Stimulated activated CD4-positive, alpha-beta T cell treated with anti-CD3 and anti-CD28 coated beads, Interleukin-1b, Interleukin-23, amount 100 ng/mL, for 1 hour (primary cell): ENCODE measurements at places on chromosomes 3 and 15.

DNA sequence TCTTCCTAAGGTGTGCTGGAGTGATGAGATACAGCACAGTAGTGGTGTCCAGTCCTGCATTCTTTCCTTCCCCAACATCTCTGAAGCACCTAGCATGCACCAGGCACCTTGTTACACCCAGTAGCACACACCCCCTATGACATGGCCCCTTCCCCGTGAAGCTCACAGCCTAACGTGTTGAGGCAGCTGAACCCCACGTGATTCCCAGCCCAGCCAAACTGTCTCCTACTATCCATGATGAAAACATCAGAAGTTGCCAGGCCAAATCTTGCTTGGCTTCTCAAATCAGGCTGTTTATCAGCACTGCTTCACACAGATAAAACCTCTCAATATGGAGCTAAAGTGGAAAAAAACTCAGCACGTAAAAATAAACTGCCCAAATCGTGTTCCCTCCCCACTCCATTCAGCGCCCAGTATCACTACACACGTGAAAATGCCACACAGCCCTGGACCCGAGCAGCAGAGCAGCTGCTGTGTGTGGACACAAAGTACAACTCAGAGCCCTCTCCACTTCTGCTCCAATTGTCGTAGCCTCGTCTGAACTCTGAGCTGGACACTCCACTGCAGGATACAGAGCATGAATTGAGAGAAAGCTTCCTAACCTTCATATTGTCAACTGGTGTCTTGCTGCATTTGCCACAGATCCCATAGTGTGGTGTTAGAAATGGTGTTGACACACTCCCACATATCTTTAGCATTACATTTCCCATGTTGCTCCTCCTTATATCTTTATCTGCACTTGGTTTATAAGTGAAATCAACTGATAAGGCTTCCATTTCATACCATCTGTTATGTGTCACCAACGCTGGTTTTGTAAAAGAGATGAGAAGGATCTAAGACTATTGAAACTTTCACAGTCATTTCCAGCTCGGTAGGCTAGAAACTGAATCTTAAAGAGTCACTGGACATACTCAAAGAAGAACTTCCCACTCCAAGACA, 279.8 kb downstream of the RORA start:
- DNase-seq: no peak

DNA sequence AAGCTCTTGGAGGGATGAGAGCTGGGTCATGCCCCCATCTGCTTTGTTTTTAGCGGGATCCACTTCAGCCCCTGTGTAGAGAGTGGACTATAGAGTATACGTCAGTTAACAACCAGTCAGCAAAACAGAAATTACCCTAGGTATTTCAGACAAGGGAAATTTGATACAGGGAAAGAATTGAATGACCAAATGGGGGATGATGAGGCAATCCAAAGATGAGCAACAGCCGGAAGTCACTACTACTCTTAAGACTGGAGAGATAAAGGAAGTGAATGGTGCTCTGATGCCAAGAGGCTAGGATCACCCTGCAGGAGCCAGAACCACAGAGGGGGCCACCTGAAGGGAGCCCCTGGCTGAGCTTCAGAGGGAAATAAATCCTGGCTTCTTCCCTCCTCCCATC, 1.7 kb upstream of the GPR62 start:
- no peak for DNase-seq

DNA sequence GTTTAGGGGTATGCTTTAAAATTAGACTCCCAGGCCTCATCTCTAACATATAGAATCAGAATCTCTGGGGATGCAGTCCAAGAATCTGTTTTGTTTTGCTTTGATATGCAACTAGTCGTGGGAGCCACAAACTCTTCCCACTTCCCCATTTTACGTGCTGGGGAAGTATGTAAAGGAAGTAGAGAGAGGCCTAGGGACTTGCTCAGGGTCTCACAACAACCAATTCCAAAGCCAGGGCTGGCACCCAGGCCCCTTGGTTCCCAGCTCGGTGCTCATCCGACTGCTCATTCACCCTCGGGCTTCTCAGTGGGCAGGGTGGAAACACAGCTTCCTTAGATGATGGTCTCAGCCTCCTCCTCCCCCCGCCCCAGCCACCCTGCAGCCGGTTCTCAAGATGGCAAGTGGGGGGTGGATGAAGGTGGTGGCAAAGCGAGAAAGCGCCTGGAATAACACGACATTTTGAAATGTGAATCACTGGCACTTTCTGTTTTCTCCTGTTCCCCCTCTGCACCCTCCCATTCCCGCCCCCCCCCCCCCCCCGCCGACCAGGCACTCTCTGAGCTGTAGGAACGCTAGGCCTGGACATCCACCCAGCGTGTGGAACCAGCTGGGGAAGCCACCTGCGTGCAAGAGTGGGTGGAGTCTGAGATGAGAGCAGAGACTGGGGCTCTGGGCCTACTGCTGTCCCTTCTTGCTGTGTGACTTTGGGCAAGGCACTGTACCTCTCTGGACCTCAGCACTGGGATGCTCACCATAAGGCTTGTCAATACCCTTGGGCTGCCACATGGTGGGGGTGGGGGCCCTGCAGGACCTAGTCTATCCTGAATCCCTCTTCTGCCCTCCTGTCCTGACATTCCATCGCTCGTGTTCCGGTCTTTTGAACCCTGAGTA, 214.5 kb downstream of the RPLP1 start:
- no peak for DNase-seq

DNA sequence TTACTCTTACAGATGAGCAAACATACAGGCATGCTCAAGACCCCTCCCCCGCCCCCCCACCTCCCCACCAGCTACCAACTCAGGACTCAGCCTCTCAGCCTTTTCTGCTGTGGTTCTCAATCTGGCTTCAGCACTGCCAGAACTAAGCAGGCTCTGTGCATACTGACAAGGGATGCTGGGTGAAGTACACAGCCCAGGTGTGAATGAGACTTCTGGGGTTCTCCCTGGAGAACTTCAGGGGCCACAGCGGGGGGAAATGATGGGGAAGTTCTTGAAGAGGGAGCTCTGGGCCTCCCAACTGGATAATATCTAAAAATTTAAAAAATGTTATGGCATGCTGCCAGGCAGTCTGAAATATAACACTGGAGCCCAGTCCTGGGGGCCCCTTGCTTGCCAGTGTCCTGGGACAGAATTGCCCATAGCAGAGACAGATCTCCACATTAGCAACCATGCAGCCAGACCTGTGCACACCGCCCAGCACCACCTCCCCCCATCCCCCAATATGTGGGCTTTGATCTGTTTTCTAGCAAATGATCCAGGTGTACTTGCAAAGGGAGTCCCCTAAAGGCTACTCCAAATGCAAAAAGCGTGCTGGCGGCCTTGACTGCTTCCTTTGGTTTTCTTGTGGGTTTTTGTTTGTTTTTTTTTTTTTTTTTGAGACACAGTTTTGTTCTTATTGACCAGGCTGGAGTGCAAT, 41.4 kb downstream of the PGPEP1L start:
- no peak for DNase-seq

DNA sequence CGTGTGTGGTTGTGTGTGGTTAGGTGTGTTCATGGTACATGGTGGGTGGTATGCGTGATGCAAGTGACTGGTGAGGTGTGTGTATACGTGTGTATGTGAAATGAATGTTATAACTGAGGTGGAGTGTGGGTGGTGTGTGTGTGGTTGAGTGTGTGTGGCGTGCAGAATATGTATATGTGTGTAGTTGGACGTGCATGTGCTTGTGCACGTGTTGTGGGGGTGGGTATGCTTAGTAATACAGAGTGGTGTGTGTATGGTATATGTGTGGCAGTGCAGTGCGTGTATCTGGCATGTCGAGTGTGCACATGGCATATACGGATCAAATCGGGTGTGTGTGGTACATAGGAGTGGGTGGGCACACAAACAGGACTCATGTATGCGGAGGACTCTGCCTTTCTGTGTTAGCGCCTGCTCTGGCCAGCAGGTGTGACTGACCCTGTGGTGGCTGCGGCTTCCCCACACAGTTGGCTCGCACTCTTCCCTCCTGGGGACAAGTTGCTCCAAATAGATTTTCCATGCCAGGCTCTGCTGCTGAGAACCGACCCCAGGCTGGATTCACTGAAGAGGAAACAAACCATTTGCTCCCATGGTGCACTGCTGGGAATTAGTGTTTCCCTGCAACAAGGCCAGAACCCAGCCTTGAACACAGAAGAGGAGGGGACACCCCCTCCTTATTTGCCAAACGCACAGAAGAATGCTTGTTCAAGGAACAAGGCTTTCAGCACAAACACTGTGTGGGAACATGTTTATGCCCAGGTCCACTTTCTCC, 1.2 kb upstream of the C3orf70 start:
- DNase-seq: no peak

DNA sequence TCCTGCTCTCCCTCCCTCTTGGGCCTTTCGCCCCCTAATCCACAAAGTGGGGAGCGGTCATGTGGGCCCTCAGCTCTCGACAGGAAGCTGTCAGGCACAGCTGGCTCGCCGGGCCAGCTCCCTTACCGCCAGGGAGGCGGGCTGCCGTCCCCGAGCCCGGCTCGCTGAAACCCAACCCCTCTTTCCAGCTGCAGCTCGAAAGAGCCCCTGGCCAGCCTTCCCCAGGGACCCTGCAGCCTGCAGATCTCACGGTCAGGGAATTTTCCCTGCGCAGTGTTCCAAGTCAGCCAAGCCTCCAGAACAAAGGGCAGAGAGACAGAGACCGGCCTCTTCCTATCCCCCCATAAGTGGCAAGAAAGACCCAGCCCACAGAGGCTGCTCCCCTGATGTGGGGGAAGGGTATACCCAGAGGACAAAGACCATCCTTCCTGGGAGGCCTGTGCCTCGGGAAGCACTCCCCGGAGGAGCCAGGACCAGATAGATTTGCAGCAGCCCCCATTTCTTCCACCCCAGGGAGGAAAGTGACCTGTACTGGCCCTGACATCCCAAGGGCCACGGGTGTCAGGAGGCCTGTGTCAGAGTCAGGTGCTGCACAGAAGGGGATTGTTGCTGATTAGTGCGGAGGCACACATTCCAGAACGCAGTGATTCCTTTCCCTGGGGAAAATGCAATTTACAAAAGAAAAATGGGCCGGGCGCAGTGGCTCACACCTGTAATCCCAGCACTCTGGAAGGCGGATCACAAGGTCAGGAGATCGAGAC, 32.6 kb downstream of the MAGEF1 start:
- no peak for DNase-seq

- DNase-seq: no peak
Observed at GRCh38 chr3:34319881-34320280, 521.5 kb downstream of the PDCD6IP start.
